Fibroblast of skin of right biceps (primary cell): ENCODE measurements at places on chromosomes 16 and 17.

GRCh38 chr16:10862438-10862837 lies 14.6 kb upstream of the CIITA start:
- peak; percentile 57 for DNase-seq

- no peak for DNase-seq
Measured at GRCh38 chr16:28587386-28587785, 9.5 kb downstream of the SULT1A2 start.

DNA sequence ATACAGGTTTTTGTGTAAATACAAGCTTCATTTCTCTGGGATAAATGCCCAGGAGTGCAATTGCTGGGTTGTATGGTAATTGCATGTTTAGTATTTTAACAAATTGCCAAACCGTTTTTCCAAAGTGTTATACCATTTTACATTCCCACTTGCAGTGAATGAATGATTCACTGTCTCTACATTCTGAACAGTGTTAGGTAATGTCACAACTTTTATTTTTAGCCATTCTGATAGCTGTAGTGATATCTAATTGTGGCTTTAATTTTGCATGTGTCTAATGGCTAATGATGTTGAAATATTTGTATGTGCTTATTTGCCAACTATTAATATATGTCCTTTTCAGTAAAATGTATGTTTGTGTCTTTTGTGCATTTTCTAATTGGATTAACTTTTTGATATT lies 156.9 kb upstream of the CES5A start:
- no peak for DNase-seq

- peak; percentile 84 for DNase-seq
Measured at GRCh38 chr17:80942423-80943345, 49.0 kb upstream of the CHMP6 start.

GRCh38 chr17:32928586-32929535 lies 908 bp downstream of the TMEM98 start:
- DNase-seq: peak; percentile 49

- no peak for DNase-seq
Measured at GRCh38 chr16:977081-977701, 4.4 kb upstream of the SOX8 start.
